ENCODE measurements at places on chromosomes 13 and 19. TPM values are rescaled to one million over a fixed set of nuclear protein-coding genes. Genes with fewer than 3 reads are reported as not detected.

DNA sequence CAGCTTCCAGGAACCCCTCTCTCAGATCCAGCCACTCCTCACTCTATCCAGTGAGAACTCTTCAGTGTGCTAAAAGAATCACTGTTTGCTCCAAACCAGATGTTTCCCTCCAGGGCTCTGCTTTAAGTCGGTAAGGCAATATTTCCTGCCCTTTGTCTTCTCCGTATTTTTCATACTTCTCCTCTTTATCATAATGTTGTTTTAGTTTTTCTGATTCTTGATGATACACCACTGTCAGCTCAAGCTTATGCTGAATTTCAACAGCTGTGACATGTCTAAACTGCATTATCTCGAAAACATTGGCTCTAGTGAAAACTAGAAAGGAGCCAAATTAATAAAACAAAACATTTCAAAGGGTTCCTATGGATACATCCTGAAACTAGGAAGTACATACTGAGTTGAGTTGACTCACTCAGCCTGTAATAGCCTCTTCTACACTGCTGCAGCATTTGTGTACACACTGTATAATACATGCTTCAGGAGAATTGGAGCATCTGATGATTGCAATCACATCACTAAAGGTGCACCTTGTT lies 39.8 kb downstream of the GPR180 start:
- DNase-seq = no peak

DNA sequence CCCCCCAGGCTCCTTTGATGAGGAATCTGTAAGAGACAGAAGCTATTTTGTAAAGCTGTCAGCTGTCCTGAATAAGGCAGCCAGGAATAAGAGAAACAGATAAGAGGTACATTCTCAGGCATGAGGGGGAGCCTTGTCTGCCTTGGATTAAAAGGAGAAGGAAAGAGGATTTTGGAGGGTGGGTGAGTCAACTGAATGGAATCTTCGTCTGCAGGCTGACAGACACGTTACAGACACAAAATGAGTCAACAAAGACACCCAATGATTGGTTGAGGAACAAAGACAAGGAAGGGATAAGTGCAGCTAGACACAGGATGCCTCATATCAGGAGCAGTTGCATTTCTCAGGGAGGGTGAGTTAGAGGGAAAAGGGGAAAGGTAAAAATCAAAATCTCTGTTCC lies 162.5 kb downstream of the OLFM4 start:
- DNase-seq = no peak

- no peak for DNase-seq
Observed at GRCh38 chr13:93776936-93777335, 550.3 kb downstream of the GPC6 start.

DNA sequence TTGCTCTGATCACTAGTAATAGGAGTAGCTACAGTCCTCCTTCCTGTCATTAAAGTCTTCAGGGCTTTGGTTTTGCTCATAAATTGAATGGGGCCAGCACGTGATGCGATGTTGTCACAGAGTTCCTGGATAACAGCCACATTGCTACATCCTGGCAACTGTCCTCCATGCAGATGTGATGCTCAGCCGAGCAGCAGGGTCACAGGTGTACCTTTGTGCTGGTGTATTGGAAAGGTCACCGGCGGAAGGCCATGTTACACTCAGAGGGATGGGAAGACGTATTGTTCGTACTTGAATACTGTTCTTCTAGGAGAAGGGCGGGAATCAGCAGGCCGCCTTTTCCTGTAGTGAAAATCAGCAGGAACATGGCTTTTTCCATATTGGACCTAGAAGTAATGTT lies 713.8 kb upstream of the GPC6 start:
- no peak for DNase-seq

- no peak for DNase-seq
Observed at GRCh38 chr19:48689449-48689848, 6.3 kb upstream of the FUT2 start.

GRCh38 chr19:31255174-31255799 lies 93.9 kb downstream of the TSHZ3 start:
- DNase-seq = no peak

DNA sequence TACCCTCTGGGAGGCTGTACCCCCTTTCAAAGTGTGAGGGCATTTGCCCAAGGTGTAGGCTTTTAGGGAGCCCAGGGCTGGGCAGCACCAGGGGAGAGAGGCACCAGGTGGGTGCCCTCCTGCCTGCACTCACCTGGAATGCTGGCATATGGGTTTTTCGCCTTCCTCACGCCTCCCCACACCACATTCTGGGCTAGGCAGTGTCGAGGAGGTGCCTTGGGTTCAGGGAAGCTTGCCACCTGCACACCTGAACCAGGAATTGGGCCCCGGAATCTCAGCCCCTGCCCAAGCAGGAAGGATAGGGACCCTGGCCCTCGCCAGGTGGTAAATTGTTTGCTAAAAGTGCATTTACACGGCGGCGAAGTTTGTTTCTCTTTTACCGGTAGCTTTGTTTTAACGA lies 5.1 kb upstream of the TSHZ3 start:
- no peak for DNase-seq

GRCh38 chr13:20921572-20921971 lies 19.0 kb upstream of the XPO4 start:
- no peak for DNase-seq

- DNase-seq = no peak
Observed at GRCh38 chr19:10829967-10830366, 6.0 kb downstream of the TMED1 start.

DNA sequence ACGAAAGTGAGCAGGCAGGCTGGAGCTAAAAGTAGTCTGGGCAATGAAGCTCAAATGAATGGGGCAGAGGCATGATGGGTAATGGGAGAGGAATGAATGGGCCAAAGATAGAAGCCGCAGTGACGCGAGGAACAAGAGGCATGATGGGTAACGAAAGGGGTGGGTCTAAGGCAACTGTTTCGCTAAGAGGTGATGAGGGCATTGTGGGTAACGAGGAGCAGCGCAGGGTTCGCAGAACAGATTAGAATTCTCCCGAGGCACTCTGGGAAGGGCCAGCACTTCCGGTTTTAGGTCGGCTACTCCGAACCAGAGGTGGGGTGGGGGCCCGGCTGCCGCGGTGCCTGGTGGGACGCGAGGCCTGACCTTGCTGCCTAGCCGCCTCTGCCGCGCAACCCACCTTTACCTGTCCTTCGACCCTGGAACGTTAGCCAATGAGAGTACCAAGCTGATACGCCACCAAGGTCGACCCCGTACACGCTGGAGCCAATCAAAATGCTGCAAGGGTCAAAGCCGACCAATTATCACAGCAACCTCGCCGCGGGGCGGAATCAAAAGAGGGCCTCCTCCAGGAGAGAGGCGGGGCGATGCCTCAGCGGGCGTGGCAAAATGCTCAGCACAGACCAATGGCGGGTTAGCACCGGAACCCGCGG lies 563 bp upstream of the TOMM40 start:
- peak; percentile 100 for DNase-seq

- DNase-seq = no peak
Observed at GRCh38 chr13:50839828-50840227, 3.7 kb downstream of the DLEU7 start.

GRCh38 chr13:37811441-37811840 lies 58.1 kb downstream of the TRPC4 start:
- DNase-seq = no peak

- DNase-seq = no peak
Observed at GRCh38 chr19:1587872-1588271, 4.8 kb downstream of the MBD3 start.

GRCh38 chr13:87671753-87672605 lies 808 bp downstream of the SLITRK5 start:
- DNase-seq = peak; percentile 65

GRCh38 chr19:11100049-11100448 lies 10.8 kb downstream of the LDLR start:
- DNase-seq = no peak

- no peak for DNase-seq
Observed at GRCh38 chr13:43146400-43146799, 123.0 kb downstream of the DNAJC15 start.

GRCh38 chr19:32976223-32976805 lies 4.3 kb downstream of the FAAP24 start:
- peak; percentile 79 for DNase-seq

- DNase-seq = no peak
Observed at GRCh38 chr13:78976696-78977095, 317.7 kb upstream of the OBI1 start.

GRCh38 chr13:105336706-105337576 lies 1198.5 kb downstream of the EFNB2 start:
- DNase-seq = no peak

HMG20B gene
- 121 TPM for total RNA-seq

SBSN gene
- total RNA-seq = not detected

CKM gene
- not detected for total RNA-seq

SLC27A5 gene
- total RNA-seq = 18.8 TPM

ZNF790 gene
- 8.6 TPM for total RNA-seq

ZNF497 gene
- total RNA-seq = 1.7 TPM

MTMR6 gene
- total RNA-seq = 8.6 TPM

MCEMP1 gene
- not detected for total RNA-seq

PCDH9 gene
- total RNA-seq = 0.25 TPM

IFNL1 gene
- total RNA-seq = not detected

Measured in WTC11 (cell line).